ENCODE measurements at places on chromosomes 2 and 18.

- DNase-seq, result no peak
Observed at GRCh38 chr2:86274265-86274917, 63.0 kb downstream of the REEP1 start.

- no peak for DNase-seq
Observed at GRCh38 chr2:54560146-54560881, 104.2 kb downstream of the SPTBN1 start.

DNA sequence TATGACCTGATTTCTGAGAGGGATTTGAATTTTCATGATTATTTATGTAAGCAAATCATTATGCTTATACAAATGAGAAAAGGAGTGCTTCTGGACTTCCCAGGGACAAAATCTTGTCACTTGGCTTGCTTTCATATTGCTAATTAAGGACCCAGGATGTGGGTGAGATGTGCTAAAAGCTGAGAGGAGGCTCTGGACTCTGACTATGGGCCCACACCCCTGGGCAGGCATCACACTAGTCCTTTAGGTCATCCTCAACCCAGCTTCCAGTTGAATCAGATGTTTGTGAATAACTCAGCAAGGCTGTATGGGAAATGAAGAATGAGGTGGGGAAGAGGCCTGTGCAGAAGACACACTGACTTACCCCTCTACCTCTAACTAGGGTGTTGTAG, 11.9 kb downstream of the IL1B start:
- no peak for DNase-seq

DNA sequence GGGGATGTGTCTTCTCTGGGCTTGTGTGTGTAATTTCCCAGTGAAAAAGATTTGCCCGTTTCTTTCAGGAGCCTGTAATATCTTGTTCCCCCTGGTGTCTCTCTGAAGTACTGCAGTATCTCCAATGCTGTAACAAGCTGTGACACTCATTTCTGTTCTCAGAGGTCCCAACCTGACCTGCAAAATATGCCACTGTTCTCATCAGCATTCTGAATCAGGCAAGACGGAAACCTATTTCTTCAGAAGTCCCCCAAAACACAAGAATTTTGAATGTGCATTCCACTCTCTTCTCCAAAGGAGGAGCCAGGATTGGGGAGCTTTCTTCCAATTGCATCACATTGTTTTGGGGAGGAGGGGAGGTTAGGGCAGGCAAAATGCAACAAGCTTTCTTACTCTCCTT, 77.0 kb upstream of the CNGA3 start:
- no peak for DNase-seq

DNA sequence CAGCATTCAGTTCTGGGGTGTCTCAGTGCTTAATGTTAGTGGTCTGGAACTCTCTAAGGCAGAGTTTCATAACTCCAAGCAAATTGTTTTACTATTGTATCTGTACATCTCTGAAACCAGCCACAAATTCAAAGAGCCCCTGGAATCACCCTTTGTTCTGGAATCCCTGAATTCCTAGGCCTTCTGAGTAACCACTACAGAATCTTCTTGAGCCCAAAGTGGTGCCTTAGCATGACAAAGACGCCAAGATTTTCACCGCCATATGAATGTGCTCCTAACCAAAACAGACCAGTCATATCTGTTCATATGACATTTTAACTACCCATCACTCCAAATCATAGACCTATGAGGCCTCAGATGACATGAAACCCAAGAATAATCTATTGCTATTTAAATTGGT, 668.1 kb downstream of the EPHA4 start:
- no peak for DNase-seq

- no peak for DNase-seq
Observed at GRCh38 chr2:141736466-141736865, 394.4 kb downstream of the LRP1B start.

- no peak for DNase-seq
Observed at GRCh38 chr18:29154758-29155725, 978.1 kb upstream of the CDH2 start.

DNA sequence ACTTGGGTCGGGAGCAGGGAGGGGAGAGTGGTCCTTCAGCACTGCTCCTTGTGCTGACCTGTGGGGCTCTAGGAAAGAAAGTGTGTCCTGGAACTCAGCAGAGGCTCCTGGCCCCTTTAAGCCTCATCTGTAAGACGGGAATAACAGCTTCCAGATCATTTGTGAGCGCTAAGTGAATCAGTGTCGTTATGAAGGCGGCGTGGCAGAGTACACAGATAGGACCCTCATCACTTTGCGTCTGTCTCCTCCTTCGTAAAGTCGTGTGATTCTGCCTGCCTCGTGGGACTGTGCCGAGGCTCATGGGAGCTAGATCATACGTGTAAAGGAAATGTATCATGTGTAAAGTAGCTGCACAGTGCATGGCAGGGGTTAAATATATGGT, 18.6 kb downstream of the COLEC11 start:
- DNase-seq, result no peak

DNA sequence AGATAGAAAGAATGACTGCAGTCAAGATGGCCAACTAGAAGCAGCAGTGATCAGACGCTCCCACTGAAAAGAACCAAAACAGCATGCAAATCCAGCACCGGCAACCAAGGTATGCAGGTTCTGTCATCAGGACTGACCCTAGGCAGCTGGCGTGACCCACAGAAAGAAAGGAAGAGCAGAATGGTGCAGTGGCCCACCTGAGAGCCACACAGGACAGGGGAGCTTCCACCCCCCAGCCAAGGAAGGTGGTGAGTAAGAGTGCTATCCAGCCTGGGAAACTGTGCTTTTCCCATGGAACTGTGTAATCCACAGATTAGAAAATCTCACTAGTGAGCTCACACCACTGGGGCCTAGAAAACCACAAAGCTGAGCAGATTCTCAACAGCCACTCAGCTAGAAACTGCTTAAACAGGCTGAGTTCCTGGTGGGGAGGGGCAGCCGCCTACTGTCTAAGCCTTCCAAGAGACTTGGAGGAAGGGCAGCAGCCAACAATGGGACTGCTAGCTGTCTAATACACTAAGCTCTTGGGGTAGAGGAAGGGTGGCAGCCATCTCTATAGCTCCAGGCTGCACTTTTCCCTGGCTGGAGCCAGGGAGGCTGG, 127.9 kb downstream of the EVA1A start:
- DNase-seq, result no peak

GRCh38 chr2:201164166-201164565, 18.8 kb upstream of the CASP10 start:
- no peak for DNase-seq

GRCh38 chr2:31347319-31347718, 67.2 kb downstream of the XDH start:
- no peak for DNase-seq

DNA sequence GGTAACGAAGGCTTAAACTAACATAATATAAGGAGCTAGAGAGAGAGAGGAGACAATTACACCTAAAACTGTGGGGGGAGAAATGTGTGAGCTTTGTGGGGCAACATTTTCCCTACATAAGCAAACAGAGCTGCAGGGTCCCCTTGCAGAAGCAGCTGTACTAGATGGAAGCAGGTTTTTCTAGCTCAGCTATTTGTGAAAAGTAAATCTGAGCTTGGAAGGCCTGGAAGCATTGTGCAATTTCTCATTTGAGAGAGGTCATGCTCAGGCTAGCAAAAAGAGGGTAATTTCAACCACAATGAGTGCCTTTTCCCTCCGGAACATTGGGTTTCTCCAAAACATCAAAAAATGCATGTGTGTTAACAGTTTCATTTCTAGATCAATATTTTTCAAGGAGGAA, 130.0 kb downstream of the ARL4C start:
- no peak for DNase-seq
